Hematopoietic multipotent progenitor cell treated with erythropoietin and hydrocortisone succinate and interleukin-3 and kit ligand, for 8 days (in vitro differentiated cells): ENCODE measurements at places on chromosomes 6 and 20.
A peak's percentile ranks its signal among the peaks of the same experiment; 100 is the strongest.

- no peak for DNase-seq
Observed at GRCh38 chr20:62282877-62283503, 19.8 kb upstream of the ADRM1 start.

- no peak for DNase-seq
Observed at GRCh38 chr20:36149469-36149868, 5.1 kb upstream of the EPB41L1 start.

GRCh38 chr20:35002426-35003210 lies 47.0 kb downstream of the MYH7B start:
- no peak for DNase-seq

- no peak for DNase-seq
Observed at GRCh38 chr6:124956018-124956417, 6.2 kb upstream of the RNF217 start.

DNA sequence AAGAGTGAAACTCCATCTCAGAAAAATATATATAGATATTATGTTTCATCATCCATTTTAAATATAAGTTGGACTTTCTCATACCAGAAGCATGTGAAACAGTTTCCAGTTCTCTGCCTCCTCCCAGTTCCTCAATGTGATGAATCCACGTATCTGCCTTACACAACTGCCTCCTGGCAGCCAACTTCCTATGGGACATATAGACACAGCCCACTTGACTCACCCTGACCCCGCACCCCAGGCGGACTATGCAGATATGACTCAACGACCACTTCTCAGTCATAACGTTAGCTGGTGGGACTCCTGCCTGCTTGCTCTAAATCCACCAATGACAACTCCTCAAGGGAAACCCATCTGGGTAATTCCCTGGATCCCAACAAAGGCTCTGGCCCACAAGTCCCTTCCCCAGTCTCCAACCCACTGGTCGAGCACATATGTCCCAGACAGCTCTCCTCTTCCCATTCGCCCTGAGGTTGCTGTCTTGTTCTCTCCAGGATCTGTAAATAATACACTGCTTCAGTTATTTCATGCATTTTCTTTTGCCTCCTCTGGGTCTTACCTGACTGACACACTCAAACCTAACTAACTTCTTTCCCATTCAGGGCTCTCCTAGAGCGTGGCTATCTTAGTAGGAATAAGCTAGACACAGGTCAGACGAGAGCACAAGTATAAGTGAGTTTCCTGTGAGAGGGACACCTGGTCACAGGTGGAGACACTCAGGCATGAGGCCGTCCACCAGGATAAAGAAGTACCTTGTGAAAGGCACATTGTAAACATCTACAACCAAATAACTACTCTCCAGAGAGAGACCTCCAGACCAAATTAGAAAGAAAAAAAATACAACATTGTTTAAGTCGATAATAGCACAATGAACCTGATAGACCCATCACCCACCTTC lies 548.5 kb downstream of the CD83 start:
- DNase-seq, result no peak

DNA sequence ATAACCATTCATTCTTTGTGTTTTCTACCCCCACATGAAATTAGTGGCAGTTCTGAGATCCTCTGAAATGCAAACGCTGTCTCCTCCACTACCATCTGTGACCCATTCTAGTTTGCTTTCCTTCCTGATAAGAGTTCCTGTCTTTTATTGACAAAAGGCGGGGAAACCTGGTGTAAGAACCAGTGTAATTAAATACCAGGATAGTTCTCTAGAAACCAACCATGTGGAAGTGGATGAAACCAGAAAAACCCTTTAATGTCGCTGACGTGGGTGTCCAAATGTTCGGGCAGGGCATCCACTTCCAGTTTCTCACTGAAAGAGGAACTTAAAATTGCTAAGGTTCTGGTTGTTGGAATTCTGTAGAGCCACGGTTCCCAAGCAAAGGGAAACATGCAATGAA lies 79.1 kb downstream of the TNFRSF21 start:
- no peak for DNase-seq

DNA sequence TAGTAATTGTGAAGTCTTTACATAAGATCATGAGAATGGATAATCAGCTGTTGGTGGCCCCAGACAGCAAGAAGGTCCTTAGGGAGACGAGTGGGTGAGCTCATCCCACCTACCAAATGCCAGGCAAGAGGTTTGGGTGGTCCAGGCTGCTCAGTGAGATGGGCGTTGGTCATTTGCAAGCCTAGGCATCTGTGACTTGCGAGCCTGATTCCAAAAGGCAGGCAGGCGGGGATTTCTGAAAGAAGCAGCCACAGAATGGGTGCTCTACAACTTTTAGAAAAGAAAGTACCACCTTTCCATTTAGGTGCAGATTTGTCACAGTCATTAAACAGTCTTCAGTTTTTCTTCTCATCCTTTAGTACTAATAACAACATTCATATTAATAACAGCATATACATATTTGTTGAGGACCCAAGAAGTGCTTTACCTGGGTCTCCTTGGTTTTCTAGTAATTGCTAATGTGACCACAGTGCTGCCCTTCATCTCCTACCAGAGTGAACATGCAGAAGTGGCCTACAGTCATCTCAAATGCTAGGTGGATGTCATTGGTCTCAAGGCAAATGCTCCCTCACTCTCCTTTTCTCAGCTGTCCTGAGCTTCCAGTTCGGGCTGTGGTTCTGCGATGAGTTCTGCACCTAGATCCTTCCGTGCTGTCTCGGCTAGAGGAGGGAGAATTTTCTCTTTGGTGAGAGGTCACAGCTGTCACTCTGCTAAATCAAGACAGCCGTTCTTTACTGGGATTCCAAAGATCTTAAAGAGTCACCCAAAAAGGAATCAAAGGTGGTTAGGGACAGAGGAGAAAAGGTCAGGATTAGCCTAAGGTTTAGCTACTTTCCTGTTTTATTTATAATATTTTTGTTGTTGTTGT lies 2.7 kb downstream of the WRNIP1 start:
- no peak for DNase-seq

GRCh38 chr6:170245475-170245992 lies 45.3 kb downstream of the DLL1 start:
- DNase-seq, result no peak

DNA sequence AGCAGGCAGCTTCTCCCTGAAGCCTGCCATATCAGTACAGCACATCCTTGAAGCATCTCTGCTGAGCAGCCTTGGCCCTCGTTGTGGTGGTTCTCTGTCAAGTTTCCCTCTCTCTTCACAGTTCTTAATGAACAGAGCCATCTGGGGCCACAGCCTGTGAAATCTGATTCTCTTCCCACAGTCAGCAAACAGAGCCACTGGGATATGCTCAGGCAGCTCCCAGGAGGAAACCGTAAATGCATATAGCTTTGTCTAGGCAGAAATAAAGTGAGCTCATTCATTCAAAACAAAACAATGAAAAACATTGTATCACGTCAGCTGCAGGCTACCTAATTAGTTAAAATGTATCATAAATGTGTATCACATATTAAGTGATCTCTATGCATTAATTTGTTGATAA lies 80.3 kb downstream of the TBC1D7 start:
- DNase-seq, result no peak

DNA sequence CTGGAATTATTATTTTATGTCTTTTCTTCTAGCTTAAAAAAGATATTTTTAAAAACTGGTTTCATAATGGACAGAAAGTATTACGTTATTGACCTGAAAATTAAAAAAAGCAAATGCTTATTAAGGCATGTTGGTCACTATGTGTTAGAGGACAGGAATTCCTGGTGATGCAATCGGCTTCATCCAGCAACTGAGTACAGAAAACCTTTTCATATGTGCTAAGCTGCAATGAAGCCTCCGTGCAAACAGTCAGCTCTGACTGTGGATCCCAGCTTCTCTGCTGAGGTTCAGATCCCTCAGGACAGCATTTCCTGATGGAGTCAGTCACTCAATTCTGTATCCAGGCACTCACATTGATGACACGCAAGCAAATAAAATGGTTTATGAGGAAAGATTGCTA lies 22.7 kb upstream of the BMP2 start:
- no peak for DNase-seq

DNA sequence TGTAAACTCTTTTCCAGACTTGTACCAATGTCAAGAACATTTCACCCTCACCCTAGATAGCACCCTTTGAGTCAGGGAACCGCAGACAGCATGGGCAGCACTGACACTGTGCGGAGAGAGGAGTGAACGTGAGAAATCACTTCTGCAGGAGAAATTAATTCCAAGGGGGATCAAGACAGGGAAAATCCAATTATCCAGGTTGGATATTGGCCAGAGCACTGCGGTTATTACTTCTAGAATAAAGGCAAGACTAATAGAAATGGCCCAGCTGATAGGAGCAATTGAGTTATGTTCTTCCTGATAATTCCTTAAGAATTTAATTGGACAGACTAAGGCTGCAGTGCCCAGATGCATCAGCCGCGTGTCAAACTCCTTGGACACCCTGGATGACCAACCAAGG lies 179.6 kb downstream of the SMOC2 start:
- DNase-seq, result no peak

- DNase-seq, result no peak
Observed at GRCh38 chr6:157539421-157539822, 158.4 kb downstream of the ZDHHC14 start.

DNA sequence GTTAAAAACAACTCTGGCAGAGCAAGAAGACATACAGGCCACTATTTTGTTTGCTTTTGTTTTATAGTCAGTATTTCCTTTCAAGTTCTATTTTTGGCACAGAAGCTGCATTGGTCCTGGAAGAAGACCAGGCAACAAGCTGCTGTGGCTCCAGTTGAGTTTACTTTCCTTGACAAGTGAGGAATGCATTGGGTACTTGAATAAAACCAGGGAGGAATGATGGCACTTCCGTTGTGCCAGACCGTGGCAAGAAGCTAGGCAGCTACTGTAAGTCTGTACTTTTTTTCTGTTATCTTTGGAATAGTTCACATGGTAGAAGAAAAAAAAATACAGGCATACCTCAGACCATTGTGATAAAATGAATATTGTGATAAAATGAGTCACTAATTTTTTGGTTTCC lies 66.3 kb downstream of the NCOA3 start:
- DNase-seq, result peak; percentile 32

DNA sequence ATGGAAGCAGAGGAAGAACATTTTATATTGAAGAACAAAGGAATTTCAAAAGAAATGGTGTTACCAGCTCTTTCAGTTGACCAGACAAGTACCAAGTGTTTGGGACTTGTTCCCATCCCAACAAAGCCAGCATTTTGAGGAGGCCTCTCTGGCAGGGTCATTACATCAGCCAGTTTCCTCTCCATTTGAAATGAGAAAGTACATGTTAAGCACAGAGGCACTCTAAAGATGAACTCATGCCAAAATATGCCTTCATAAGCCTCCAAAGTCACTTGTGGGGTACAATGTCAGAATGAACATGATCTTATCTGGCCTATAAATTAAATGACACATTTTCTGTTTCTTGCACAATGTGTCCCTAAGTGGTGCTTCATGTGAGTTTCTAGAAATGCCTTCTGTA lies 223.9 kb downstream of the PRL start:
- DNase-seq, result no peak

DNA sequence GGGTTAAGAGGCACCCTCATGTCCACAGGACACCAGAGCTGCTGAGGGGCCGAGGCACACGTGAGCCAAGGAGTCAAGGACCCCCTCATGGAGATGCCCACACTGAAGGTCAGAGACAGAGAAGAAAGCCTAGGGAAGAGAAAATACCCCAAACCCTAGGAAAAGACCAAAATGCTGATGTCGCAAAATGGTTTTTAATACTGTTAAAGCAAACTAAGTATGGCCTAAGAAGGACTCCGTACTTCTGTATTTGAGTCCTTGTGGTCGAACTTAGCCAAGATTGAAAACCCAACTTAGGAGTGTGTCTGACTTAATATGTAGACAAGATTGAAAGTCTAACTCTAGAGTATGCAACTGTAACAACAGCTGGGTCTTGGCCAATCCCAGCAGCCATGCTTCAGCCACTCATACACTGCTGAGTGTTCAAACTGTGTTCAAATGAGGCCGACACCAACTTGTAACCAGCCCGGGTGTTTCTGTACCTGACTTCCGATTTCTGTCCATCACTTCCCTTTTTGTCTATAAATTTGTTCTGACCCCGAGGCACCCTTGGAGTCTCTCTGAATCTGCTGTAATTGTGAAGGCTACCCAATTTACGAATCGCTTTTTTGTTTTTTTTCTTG lies 92.6 kb upstream of the AGPAT4 start:
- DNase-seq, result no peak

GRCh38 chr6:51675922-51676275 lies 411.5 kb downstream of the PKHD1 start:
- no peak for DNase-seq

DNA sequence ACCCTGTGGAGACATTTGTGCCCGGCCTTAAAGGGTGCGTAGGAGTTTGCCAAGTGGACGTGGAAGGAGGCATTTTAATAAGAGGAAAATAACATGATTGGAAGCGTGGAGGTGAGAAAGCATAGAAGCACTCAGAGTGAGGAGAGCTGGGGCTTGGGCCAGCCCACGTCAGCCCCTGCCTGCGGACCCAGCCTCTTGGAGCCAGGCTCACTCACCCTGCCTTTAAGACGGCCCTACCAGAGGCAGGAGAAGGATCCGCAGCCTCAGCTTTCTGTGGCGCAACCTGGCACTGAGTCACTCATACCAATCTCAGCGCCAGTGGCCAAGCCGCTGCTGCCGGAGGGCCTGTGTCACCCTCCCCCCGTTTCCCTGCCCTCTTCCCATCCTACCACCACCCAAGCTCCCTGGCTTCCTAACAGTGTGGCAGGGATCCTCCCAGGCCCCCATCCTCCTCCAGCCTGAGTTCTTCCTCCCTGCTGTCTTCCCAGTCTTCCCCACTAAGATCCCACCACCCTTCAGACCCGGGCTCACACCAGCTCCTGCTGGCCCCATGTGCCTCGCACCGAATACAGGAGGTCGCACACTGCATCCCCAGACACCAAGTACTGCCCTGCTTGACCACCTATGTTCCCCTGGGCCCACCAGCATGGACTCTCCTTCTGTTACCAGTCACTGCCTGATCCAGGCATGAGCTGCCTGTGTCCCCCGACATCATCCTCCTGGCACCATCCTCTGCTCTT lies 285.2 kb downstream of the UST start:
- no peak for DNase-seq

- peak; percentile 73 for DNase-seq
Observed at GRCh38 chr6:4017834-4018170, 61.1 kb downstream of the FAM217A start.

GRCh38 chr20:25485872-25486271 lies 78.4 kb downstream of the GINS1 start:
- DNase-seq, result no peak

DNA sequence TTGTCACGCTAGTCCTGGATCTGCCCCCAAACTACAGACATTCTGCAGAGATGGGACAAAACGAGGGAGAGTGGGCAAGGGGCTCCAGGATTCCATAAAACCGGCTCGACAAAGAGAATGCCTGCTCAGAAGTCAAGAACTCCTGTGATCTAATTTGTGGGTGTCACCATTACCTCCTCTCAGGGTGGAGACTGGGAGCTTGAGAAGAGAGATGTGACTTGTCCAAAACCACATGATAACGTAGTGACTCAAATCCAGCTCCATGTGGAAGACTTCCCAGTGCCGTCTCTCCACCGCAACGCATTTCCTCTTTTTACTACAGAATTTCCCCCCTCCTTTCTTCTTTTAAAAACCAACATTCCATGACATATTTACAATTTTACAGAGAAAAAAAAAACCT lies 44.3 kb downstream of the TRERF1 start:
- peak; percentile 27 for DNase-seq
